ENCODE measurements at places on chromosomes 7 and 10.
A peak's percentile ranks its signal among the peaks of the same experiment; 100 is the strongest.

- no peak for DNase-seq
Observed at GRCh38 chr7:38878694-38879457, 30.1 kb downstream of the VPS41 start.

DNA sequence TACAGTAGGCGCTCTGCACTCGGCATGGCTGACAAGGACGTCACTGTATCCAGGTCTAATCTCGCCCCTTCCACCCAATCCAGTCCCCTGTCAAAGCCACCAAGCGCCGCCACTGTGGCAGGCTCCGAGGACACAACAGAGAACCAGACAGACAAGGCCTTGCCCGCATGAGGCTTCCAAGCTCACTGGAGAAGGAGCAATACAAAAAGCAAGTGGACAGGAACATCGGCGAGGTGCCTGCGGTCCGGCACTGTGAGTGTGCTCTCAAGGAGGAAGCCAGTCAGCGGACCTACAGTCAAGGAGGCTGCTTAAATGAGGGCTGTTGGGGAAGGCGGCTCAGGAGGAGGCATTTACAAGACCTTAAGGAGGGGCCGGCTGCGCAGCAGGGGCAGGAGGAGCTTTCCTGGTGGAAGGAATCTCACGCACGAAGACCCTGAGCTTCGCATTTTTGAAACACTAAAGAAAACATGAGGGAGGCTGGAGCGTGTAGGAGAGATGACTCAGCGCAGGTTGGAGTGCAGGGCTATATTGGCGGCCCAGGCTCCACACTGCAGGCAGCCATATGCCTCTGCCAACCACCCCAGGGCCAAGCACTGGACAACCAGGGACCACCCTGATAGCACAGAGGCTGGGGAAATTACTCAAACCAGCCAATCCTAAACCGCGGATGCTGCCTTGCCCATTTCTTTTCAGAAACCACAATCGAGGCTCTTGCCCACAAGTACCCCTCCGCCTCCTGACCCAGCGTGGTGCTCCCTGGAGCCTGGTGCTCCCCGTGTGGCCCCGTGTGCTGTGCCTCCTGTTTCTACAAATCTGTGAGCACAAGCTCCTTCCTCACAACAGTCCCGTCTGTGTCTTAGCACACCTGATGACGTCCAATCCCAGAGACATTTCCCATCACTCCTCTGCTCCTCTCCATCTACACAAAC is 28.9 kb downstream of the GNA12 start:
- DNase-seq: no peak

- DNase-seq: no peak
Observed at GRCh38 chr7:151945224-151945623, 11.0 kb upstream of the GALNTL5 start.

DNA sequence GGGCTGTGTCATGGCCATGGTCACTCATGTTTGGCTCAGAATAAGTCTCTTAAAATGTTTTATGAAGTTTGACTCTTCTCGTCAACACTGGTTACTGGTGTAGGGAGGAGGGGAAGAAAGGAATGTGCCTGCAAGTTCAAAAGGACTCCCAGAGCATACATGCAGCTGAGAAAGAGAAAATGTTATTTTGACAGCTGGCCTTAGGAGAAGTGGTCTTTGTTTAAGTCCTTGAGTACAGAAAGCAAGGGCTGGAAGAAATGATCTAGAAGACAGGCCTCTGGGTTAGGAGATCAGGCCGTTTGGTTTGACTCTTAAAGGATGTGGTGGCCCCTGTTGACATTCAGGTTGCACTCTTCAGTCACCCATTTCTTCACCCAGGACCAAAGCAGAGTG is 245.5 kb downstream of the REEP3 start:
- no peak for DNase-seq

- DNase-seq: no peak
Observed at GRCh38 chr7:20197837-20198236, 19.3 kb downstream of the MACC1 start.

DNA sequence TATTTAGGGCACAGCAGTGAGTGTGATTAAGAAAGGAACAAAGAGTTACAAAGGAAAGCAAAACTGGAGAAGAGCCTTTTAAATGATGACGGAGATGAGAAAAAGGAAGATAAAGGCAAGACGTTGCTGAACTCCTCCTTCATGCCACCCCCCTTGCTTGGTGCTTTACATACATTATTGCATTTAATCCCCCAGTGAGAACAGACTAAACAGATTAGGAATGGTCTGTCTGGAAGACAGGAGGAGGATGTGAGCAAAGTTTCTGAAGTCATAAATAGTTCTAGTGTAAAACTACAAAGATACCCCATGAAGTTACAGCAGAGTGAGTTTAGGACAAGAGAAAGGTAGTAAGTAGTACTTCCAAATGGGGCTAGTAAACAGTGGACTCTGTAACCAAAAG is 113.5 kb downstream of the PLCE1 start:
- no peak for DNase-seq

DNA sequence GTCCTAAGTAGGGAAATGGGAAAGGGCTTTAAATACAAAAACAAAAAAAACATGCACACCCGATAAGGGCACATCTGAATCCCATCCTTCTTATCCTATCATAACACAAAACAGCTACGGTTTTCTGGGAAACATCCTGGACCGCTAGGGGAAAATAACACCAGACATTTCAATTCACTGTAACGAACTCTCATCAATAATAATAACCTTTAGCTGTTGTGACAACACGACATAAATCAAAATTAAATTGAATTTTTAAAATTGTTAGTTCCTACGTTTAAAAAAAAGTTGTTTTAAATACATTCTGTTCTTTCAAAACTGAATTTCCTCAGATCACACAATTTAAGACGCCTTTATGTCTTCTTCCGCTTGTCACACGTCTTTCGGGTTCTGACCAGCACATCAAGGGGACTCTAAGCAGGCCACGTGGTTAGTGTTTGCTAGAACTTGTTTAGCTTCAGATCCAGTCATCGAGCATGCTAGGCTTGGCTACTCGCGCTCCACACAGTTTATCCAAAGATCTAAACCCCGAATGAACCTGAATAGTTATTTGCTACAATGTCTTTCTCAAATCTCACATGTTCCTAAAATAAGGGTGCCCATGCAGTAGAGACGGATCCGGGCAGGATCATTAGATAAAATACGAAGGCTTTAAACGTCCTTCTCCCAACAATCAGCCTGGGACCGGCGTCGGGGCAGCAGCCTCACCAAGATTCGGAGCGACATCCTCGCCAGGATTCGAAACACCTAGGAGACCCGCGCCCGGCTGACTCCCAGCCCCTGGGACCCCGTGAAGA is 839 bp downstream of the IKZF5 start:
- peak; percentile 50 for DNase-seq

GRCh38 chr7:114554781-114555537 is 140.3 kb downstream of the FOXP2 start:
- peak; percentile 31 for DNase-seq

DNA sequence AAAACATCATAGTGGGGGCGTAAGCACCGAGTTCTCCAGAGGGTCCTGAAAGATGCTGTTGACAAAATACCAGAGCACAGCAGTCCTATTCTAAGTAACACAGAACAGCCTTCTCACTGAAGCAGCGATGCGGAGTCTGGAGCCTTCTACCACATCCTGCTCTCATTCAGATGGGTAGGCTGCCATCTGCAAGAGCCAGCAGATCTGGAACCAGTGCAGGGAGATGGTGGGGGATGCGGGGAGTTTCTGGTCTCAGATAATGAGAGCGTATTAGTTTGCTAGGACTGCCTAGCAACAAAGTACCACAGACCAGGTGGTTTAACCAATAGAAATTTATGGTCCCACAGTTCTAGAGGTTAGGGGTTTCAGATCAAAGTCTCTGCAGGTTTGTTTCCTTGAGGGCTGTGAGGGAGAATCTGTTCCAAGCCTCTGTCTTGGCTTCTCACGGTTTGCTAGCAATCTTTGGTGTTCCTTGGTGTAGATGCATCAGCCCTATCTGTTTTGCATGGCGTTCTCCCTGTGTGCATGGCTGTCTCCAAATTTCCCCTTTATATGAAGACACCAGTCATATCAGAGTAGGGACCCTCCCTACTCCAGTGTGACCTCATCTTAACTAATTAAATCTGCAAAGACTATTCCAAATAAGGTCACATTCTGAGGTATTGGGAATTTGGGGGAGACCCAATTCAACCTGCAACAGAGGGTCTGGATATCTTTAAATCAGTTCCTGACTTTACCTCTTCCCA is 52.0 kb upstream of the STEAP1B start:
- no peak for DNase-seq

GRCh38 chr10:100014071-100014762 is 4.5 kb upstream of the DNMBP start:
- DNase-seq: no peak

DNA sequence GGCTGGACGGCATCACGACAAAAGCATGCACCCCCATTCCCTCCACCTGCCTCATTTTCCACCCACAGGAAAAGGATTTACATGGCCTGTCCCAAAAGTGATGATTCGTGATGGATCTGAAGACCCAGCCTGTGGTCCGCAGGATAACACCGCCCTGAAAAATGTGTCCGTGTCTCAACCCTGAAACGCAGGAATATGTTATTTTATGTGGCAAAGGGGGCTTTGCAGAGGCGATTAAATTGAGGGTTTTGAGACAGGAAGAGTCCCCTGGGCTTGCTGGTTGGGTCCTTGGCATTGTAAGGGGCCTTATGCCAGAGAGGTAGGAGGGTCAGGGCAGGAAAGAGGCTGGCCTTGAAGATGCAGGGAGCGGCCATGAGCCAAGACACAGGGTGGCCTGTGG is 80.2 kb upstream of the PPP2R2D start:
- no peak for DNase-seq

DNA sequence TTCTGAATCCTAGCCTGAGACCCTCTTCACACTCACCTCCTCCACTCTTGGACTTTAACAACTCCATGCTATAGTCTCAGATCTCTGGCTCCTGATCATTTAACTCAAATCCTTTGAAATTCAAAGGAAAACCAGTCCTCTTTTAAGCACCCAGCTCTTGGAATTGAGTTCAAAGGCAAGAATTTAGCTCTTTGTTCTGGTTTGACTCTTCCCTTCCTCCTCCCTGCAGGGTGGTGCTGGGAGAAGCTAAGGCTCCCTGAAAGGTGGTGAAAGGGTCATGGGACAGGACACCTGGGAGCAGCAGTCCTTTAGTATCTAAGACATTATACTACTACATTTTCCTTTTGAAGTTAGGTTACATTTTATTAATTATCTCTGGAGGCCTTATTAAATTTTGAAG is 259.4 kb downstream of the CCSER2 start:
- DNase-seq: no peak

Data from HEK293T (cell line).